ENCODE measurements at places on chromosomes 1 and 21.

DNA sequence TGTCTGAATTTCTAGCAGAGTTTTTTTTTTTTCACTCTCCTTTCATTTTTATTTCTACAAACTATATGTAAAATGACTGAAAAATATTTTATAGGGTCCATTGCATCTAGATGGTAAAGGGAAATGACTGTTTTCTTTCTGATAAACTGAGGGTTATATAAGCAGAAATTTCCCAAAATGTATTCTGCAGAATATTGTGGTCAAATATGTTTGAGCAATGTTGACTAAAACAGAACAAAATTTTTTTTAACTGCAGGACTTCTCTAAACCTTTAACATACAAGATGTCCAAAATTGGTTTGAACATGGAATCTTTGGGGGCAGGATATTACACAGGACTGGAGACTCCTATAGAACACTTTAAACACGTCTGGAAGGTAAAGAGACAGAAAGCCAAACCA is 190.5 kb downstream of the TOMM20 start:
- peak; percentile 41 for DNase-seq

DNA sequence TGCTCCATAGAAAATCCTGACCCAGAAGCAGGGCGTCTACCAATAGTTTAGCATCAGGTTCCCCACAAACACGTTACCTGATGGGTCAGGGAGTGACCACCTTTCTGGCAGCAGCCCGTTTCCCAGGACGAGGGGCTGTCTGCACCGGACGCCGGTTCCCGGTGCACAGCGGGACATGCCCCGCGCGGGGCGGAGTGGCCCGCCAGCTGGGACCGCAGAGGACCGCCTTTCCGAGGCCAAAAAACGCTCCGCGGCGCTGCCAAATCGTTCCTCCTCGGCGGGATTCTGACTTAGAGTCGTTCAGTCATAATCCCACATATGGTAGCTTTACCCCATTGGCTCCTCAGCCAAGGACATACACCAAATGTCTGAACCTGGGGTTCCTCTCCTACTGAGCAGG is 126.1 kb downstream of the LIPI start:
- DNase-seq = no peak

DNA sequence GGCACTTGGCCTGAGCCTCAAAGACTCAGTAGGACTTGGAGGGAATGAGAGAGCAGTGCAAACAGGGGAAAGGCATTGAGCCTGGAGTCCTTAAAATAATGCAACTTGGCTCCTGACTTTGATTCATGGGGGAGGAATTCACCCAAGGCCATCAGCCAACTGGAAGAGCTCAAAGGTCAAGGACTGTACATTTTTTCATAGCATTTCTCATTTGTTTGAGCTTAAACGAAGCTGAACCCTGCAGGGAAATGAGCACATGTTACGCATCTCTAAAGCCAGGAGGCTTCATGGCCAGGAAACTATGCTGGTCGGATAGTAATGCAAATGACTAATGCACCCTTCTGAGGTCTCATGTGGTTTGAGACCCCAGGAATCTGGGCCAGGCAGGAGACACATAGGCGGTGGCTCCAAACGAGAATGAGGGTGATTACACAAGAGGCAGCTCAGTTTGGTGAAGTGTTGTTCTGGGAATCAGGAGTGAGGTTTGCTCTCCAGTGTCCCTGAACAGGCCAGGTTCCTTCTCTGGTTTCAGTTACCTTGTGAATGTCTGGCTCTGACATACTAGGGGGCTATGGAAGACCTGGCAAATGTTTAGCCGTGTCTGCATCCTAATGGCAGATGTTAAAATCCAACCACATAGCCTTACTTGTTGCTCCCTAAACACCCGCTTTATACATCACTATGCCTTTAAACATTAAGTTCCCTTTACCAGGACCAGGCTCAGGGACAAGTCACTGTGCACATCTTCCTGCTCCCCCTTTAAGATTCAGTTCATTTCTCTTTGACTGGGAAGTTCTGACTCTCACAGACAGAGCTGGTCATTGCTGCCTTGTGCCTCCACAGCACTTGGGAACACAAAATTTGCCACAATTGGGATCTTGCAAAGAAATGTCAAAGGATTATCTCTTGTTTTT is 503.9 kb upstream of the USP24 start:
- no peak for DNase-seq

DNA sequence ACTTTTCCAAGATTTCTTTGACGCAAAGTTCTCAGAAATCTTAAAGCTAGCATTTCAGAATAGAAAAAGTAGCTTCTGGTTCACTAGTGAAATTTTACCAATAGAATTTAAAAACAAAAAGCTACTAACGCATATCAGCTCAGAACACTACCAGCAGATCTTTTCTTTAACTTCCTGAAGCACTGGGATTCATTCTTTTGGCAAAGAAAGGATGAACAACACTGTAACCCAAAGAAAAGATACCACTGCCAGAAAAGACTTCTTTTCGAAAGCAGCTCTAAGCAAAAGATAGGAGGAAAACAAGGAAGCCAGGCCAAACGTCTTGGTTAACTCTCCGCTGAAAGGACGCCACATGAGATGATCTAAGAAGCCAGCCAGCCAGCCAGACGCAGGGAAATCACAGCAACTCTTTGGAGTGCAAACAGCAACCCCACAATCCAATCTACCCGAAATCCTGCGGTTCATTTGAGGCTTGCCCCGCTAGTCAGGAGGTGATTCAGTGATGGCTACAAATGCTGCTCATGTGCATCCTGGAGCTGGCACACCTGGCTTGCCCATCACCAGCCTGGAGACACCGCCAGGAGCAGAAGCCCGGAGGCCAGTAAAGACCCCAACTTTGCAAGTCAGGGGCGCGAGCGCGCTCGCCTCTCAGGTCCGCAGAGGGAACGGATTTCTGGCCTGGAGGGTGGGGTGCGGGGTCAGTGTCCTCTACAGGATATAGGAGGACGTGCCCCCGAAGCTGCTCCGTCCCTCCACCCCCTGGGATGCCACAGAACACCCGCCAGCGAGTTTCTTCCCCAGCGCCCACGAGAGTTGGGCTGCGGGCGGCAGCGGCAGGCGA is 812 bp downstream of the NBPF1 start:
- peak; percentile 85 for DNase-seq

DNA sequence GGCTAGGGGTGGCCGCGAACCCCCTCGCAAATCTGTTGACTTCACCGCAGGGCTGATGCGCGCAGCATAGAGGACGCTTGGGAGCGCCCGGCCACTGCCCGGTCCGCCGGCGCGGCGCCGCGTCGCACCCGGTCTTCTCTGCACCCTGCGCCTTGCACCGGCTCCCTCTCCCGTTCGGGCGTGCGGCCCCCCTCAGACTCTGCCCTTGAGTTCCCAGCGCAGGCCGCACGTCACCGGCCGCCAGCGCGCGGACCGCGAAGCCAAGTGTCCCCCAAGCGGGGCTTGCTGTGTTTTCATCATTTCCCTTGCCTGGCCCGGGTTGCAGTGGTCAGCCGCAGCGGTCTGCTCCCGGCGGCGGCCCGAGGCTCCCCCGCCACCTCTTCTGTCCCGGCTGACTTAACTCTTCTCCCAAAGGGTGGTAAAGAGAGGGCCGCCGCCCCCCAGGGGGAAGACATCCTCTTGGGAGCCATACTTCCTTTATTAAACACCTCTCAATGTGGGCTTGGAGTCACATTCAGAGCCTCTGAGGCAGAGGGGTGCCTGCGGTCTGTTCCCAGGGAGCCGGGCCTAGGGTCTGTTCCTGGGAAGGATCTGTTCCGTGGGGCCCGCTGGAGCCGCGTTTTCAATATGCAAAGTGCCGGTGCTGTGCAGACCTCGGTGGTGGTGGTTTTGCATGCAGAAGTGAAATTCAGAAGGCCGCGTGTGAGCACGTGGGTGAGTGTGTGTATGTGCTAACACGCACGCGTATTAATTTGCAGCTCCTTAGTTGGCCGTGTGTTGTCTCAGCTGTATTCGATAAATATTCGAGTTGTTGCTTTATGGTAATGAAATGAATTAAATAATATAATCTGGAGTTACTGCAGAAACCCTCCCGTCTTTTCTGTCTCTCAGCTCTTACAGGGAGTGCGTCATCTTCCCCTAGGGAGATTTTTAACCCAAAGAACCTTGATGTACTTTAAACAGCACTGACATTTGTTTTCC is 17.6 kb downstream of the PBX1 start:
- DNase-seq = no peak

DNA sequence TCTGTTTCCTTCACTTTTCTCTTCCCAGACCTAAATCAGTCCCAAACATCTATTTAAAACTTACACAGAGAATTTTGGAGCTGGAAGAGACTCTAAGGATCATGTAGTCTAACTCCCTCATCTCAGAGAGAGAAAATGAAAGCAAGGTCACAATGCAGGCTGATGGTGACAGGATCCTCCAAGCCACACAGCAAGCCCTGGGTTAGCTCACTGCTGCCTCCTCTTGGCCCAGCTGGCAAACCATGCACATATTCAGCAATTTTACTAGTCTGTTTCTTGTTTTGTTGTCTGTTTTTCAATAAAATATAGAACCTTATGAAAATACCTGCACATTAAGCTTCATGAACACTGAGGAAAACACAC is 27.7 kb upstream of the LY9 start:
- DNase-seq = peak; percentile 84

- no peak for DNase-seq
Measured at GRCh38 chr1:235409042-235409820, 42.0 kb downstream of the TBCE start.

- no peak for DNase-seq
Measured at GRCh38 chr1:21313886-21314721, 23.8 kb upstream of the ECE1 start.

- no peak for DNase-seq
Measured at GRCh38 chr1:12488666-12489354, 129.2 kb downstream of the DHRS3 start.

DNA sequence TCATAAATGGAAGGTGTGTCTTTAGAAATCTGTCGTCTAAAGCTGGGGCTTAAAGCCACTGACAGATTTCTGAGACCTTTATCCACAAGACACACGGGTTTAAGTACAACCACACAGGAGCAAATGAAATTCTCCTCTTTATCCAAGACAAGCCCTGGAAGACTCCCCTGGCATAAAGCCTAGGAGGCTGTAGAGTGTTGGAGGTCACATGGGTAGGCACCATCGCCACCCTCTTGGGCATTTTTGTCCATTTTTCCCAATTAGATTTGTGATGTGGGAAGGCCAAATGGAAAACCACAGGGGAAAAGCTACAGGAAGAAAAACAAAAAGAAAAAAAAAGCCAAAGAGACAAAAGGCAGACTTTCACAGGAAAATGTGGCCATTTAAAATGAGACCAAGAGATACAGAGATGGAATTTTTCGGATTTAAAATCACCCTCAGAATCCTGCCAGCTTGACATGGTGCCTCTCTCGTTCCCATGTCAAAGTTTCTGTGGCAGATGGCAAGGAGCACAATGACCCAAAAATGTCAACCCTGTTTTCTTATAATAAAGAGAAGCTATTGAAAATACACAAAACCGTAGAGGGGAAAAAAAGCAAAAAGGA is 91.9 kb downstream of the PLD5 start:
- DNase-seq = no peak

DNA sequence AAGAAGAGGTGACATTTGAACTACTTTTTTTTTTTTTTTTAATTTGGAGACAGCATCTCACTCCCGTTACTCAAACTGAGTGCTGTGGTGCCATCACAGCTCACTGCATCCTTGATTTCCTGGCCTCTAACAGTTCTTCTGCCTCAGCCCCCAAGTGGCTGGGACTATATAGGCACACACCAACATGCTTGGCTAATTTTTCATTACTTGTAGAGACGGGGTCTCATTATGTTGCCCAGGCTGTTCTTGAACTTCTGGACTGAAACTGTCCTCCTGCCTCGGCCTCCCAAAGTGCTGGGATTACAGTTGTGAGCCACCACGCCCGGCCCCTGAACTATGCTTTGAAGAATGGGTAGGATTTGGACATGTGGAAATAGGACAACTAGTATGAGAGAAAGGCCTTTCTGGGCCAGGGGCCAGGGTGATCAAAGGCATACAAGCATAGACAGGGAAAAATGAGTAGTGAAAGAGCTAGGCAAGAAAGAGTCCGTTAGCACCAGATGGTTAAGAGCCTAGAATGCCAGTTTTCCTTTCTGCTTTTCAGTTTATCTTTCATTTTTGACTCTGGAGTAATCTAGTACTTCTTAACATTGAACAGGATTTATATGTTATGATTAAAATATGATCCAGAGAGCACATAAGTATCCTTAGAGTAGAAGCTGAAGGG is 6.3 kb downstream of the RABGAP1L start:
- DNase-seq = no peak

- peak; percentile 94 for DNase-seq
Measured at GRCh38 chr1:41802532-41803501, 115.9 kb downstream of the HIVEP3 start.

DNA sequence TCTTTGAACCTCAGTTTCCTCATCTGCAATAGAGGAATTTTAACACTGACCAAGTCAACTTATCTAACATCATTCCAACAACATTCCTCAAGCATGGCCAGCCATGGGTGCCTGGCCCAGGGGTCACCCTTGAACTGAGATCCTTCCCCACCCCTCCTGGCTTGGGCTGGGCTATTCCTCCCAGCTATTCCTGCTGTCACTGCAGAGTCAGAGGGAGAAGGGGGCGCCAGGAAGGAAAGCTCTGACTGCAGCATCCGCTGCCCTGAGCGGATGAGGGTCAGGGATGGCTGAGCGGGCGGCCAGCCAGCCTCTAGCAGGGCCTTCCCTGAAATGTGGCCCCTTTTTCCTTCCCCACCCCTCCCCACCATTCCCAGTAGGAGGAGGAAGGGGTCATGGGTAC is 3.1 kb downstream of the TINAGL1 start:
- DNase-seq = no peak

GRCh38 chr1:84505493-84506001 is 639 bp upstream of the SPATA1 start:
- DNase-seq = no peak

- no peak for DNase-seq
Measured at GRCh38 chr21:43578677-43579303, 80.5 kb downstream of the HSF2BP start.

DNA sequence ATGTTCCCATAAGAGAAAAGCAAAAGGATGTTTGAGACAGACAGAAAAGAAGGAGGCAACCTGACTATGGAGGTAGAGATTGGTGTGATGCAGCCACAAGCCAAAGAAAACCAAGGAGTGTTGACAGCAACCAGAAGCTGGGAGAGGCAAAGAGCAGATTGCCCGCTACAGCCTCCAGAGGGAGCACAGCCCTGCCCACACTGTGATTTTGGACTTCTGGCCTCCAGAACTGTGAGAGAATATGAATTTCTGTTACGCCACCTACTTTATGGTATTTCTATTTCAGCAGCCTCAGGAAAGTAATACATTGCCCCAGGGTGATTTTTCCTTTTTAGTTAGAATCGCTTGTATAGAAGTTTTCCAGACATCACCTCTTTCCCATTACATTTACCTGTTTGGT is 28.4 kb downstream of the SLAMF6 start:
- DNase-seq = no peak

GRCh38 chr1:209536843-209537242 is 46.7 kb upstream of the CAMK1G start:
- DNase-seq = no peak

- peak; percentile 9 for DNase-seq
Measured at GRCh38 chr1:198169672-198170071, 12.9 kb downstream of the NEK7 start.

DNA sequence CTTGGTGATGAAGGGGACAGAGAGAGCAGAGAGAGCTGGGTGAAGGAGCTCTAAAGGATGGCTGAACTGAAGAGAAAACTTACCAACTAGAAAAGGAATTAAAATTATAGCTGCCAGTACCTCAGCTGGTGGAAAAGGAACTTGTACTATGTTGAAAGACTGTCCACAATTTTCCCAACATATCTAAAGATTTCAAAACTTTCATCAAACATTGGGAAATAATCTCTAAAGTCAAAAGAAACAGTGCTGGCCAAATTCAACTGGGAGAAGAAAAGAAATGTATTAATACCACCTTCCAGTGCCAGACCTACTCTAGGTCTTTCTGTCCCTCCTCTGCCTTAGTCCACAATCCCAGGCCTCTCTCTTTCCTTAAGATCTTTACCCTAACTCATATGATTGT is 6.1 kb downstream of the SMG5 start:
- no peak for DNase-seq

GRCh38 chr1:64912191-64912590 is 54.2 kb downstream of the JAK1 start:
- no peak for DNase-seq

Measured in suppressor macrophage (primary cell).